Stimulated activated CD4-positive, alpha-beta T cell treated with anti-CD3 and anti-CD28 coated beads, Interleukin-4, amount 100 ng/mL, for 48 hours (primary cell): ENCODE measurements at places on chromosomes 2 and 18.

DNA sequence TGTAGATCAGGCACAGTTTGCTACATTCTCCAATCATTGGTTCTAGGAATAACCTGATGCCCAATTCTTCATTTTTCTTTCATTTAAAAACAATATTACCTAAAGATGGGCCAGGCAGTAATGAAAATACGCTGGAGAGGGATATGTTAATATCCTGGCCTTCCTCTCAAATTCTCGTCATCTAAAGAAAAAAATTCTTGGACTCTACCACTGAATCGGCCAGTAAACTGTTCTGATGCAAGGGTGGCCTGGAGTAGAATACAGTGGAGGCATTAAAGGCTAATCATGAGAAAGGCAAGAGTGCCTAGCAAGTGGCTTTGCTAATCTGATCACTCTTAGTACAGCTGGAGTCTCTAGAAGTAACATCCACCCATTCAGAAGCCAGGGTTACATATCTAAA is 157.7 kb downstream of the ANTXR1 start:
- no peak for DNase-seq

DNA sequence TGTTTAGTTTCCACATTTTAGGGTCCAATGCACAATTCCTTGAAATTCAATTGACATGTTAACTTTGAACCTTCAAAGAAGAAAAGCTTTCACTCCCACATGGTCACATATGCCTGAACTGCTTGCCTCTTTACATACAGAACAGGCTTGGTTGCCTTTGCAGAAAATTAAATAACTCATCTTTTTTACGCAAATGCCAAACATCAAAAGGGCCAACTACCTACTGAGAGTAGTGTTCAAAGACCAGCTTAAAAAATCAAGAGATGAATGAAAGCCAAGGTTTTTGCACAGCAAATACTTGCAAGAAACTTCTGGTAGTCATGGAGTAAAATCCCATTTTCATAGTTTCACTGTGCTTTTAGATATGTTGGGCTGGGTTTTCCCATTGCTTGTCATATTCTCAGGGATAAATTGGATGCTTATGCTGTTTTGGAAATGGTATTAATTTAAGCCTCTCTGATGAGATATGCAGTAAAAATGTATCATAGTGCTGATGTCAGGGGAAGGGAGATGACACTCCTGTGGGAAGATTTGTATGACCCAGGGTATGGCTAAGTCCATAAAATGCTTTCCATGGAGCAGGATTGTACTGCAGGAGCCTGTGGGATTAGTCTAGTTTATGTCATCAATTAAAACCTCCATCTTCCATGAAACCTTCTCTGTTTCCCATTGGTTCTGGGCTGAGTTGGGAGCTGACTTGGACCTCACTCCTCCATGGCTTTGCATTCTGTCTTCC is 60.6 kb upstream of the DARS1 start:
- DNase-seq: no peak

- DNase-seq: no peak
Observed at GRCh38 chr18:45774065-45774521, 50.1 kb downstream of the SLC14A1 start.

- DNase-seq: peak; percentile 66
Observed at GRCh38 chr18:45722899-45723298, 1.1 kb upstream of the SLC14A1 start.

- DNase-seq: no peak
Observed at GRCh38 chr2:164510895-164511294, 110.4 kb downstream of the GRB14 start.

DNA sequence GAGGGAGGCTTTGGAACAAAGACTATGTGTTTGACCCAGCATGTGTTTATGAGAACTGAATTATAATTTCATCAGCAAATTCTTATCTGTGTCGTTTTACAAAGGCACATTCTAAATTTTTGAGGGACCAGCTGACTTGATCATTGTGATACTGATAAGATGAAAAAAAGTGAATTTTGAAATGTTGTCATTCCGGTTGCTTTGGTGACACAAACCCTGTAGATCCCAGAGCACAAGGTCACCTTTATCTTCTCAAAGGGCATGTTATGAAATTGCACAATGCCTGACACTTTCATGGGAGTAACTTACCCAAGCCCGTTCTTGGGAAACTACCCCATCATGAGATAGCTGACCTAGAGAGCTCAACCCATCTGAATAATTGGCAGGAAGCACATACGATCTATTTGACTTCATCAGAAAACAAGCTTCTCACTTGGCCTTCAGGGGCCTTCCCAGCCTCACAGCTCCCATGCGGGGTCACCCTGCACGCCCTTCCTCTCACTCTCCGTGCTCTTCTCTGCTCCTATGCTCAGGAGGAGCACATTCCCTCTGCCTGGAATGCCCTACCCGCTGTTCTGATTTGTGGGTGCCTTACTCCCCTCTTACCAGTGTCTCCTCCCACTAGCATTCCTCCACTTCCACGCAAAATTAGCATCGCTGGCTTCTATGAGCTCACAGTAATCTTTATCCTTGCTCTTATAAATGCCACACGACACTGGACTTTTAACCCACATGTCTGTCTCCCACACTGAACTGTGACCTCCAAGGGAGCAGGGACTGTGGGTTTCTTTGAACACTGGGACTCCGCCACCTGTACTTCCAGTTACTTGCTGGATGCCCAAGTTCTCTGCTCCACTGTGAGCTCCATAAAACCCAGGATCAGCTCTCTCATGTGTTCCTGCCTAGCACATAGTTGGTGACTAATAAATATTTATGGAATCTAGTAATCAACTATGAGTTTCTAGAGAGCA is 555.8 kb upstream of the ID2 start:
- DNase-seq: no peak

GRCh38 chr2:236209996-236210395 is 41.8 kb upstream of the GBX2 start:
- DNase-seq: no peak
